ENCODE measurements at places on chromosomes 7 and 10.

DNA sequence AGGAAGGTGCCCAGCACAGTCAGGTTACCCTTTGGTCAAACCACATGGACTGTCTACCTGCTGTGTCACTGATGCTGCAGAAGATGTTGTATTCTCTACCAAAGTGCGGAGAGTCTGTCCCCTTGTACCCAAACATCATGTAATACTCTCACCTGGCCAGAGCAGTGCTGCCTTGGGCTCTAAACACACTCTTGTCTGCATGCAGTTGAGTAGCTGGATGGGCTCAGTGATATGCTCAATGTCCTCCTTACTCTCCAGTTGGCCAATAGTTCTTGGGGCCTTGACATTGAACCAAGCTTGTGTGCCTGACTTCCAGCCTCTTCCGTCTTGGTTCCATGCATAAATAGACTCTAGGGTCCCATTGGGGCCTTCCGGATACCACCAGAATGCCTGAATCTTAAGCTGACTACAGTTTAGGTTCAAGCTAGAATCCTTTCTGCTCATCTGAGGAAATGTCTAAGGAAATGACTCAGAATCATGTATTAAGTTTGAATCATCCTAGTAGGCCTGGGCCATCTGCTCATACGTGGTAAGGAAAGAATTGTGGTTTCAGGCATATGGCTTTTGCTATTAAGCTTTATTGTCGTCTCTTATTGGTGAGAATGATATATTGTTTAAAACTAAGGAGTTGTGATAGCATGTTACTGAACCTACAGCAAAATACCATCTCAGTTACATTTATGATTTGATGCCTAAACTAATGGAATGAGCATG is 118.0 kb downstream of the OTUD1 start:
- DNase-seq = no peak

DNA sequence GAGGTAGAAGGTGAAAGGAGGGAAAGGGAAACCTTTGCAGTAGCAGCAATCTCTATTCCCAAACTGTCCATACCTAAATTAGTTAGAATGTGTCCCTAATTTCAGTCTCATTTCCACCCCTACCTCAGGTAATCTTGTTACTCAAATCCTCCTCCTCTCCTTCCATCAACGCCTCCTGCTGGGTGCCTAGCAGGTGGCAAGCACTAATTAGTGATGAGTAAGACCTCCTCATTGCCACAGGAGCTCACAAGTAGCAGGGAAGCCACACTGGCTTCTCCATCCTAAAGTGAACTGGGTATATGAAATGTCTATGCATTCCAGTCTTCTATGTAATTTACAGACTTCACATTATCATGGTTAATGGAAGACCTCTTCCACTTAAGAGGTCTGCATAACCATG is 25.7 kb upstream of the FAM133B start:
- DNase-seq = no peak

DNA sequence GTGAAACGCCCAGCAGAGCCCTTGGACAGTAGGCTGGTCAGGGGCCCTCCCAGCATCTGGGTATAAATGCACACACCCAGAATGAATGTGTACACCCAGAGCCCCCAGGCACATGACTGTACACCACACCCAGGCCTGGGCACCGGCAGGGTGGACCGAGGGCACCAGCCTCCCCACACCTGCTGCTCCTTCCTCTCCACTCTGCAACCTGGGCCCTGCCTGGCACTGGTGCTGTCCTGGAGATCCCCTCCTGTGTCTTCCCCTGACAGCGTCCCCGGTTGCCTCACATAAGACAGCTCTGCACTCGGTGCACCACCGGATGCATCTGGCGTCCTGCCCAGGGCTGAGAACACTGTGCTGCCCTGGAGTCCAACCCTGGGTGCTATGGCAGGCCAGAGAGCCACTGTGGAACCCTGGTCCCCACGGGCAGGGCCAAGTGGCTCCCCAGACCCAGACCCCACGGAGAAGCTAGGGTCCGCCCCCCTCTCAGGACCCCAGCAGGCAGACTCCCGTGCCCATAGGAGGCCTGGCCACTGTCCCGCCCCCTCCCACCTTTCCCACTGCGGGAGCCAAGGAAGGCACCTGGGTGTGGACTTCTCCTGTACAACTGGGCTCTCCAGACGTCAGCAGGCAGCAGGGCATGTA is 6.6 kb downstream of the RASGEF1A start:
- no peak for DNase-seq

- no peak for DNase-seq
These were observed 26.9 kb downstream of the ABLIM1 start for GRCh38 chr10:114631090-114631665.

Measured in stomach (tissue), 19 donors.